ENCODE measurements at places on chromosomes 12 and 14.

- DNase-seq, result no peak
Observed at GRCh38 chr12:63782466-63782865, 2.8 kb downstream of the RXYLT1 start.

GRCh38 chr12:15634010-15634683 lies 155.0 kb downstream of the EPS8 start:
- no peak for DNase-seq

GRCh38 chr14:71995741-71996140 lies 63.5 kb downstream of the RGS6 start:
- DNase-seq, result no peak

DNA sequence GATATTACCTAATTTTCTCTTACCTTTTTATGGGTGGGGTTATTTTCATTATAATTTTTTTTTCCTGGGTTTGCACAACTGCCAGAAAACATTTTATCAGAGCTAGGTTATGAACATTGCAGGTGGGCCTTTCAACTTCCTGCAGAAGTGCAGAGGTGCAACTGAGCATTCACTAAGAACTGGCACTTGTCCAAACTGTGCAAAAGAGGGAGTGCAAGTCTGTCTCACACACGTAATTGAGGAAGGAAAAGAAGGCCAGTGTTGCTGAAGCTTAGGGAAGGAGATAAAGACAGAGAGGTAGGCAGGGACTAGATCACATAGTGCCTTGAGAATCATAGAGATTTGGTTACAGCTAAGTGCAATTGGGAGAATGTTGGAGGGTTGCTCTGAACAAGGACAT lies 14.1 kb upstream of the AMN1 start:
- DNase-seq, result no peak

DNA sequence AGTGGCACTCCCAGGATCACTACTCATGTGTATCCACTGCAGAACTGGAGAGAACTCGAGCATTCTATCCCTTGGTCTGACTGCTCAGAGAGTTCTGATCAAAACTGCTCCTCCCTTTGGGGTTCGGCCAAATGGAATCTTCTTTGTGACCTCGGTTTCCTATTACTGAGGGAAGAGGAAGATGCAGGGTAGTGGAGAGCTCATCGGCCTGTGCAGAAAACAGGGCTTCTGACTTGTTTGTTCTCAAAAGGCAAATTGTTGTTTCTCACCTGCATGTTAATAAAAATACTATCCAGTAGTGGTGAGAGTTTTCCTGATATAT lies 17.1 kb upstream of the AKAP6 start:
- no peak for DNase-seq

DNA sequence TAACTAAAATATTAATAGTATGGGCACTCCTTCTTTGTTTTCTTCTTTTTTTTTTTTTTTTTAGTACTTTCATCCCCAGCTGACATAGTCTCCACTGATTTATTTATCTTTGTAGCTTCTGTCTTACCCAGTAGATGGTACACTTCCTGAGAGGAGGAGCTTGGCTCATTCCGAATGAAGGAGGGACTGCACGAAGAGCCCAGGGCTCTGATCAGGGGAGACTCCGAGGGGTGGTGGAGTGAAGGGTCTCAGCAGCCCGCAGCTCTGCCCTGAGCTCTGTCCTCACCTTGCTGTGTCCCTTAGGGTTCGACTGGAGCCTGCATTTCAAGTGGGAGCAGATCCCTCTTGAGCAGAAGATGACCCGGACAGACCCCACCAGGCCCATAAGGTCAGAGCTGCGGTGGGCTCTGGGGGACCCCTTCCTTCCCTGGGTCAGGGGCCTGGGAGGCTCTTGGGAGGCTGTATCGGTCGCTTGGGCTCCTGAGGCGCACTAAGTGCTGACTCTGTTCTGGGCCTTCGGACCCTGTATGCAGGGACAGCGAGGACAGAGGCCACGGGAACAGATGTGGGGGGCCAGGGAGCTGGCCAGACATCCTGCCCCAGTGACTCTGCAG lies 65.2 kb downstream of the ERH start:
- no peak for DNase-seq

DNA sequence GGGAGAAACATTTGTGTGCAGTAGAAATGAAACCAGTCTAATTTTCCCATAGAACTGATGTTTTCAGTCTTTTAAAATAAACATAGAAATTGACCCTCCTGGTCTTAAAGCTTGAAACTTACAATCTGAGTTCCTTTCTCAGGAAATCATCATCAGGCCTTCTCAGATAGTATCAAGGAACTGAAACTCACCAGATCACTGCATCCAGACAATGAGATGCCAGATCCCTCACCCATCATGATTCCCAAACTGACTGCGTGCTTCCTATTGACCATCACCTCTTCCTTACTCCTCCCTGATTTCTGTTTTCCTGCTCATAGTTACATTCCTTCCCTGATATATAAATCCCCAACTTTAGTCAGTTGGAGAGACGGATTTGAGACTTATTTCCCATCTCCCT lies 195.0 kb upstream of the AMIGO2 start:
- no peak for DNase-seq

DNA sequence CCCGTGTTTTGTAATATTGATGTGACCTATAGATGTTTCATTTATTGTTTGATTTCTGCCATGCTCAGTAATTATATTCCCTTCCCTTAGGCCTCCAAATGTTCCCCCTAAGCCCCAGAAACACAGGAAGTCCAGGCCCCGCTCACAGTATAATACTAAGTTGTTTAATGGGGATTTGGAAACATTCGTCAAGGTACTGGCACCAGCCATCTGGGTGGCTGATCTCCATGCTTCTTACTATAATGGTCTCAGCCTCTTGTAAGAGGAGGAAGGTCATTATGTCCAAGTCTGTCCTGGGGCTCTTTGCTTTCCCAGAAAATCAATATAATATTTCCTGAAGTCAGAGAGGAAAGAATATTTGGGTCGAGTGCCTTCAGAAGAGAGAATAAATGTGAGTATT lies 130.9 kb downstream of the KICS2 start:
- DNase-seq, result no peak

DNA sequence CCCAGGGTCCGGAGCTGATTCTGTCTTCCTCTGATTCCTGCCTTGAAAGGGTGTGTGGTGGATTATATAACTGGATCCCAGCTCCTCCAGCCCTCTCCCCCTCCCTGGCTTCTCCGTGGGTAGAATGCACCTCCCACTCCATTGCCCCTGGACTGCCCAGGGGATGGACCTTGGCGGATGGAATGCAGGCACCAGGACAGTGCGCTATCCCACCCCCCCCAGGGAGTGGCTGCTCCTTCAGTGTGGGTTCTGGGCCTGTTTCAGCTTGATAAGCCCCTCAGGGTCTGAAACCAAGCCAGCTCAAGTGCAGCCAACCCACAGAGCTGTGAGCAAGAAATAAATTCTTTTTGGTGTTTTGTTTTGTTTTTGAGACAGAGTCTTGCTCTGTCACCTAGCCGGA lies 112.4 kb upstream of the TMEM132D start:
- no peak for DNase-seq

DNA sequence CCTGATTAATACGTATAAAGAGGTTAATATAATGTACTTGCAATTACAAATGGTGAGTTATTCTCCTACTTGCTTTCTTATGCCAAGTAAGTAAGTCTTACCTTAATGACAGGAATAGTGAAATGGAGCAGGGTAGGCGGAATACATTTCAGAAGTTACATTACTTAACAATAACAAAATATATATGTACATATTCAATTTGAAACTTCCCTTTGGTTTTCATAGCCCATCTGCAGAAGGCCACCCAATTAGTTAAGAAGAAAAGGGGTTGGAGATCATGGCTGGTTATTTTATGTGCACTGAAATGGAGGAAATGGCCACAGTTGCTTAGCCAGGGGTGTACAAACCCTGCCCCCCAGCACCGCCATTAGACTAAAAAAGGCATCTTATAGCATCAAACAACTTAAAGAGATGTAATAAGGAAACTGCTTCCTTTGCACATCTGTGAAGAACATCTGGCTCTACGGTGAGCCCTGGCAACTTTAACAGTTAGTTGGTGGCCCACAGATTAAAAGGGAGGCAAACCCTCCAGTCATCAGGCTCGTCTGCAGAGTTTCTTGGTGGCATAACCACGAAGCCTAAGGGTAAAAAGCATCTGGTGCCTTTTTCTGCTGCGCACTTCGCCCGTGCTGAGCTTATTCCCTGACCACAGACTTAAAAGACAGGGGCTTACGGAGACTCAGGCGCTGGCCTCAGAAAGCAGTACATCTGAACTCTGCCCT lies 38.8 kb upstream of the DACT1 start:
- no peak for DNase-seq

- no peak for DNase-seq
Observed at GRCh38 chr14:90547968-90548367, 151.1 kb downstream of the CALM1 start.

- DNase-seq, result no peak
Observed at GRCh38 chr12:78759367-78759766, 105.2 kb upstream of the SYT1 start.

DNA sequence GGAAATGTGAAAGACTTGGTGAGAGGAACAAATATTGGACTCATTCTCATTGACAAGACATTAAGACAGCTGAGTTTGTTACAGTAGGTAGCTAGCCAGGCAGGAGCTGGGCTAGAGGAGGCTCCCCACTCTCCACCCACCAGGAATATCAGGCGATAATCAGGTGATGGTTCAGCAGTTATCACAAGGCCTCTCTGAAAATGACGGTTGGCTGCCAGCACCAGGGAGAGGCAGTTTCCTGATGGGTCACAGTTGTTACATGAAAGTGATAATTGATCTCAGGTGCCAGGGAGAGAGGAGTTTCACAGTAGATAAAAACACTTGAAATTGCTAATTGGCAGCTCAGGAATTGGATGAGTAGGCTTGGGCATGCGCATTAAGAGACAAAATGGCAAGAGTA lies 116.5 kb downstream of the TMTC2 start:
- no peak for DNase-seq

- no peak for DNase-seq
Observed at GRCh38 chr14:25406818-25407217, 356.9 kb upstream of the STXBP6 start.

- DNase-seq, result no peak
Observed at GRCh38 chr12:91230841-91231240, 48.2 kb upstream of the DCN start.

DNA sequence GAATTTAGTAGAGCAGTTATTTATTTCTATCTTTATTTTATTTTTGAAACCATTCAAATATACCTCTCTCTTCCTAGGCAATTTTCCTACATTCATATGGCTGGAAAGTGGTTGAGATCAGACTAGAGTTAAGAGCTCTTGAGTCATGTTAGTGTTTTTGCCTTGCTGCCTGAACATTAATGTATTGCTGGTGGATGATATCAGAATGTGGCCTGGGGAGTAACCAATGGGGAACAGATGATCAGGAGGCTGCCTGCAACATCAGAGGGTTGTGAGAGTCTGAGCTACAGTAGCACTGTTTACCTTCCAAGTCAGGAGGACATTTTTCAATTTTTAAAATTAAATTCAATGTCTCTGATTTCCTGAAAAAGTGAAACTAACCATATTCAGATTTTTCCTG lies 166.3 kb upstream of the TRHDE start:
- no peak for DNase-seq

GRCh38 chr14:81005540-81006228 lies 50.3 kb downstream of the TSHR start:
- DNase-seq, result no peak

DNA sequence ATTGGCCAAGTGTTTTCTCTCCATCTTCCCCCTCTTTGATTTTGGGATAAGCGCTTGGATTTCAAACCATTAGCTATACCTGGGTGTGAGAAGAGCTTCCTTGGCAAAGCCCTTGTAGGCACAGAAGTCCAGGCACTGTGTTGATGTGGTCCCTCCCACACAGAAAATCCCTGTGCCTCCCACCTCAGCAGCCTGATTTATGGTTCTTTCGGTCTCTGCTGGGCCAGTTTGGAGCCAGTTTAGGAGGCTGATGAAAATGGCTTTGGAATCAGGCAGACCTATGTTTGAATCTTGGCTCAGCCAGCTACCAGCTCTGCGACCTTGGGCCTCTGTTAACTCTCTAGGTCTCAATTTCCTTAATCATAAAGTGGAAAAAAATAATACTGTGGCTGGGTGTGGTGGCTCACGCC lies 9.6 kb upstream of the IFT81 start:
- DNase-seq, result no peak

GRCh38 chr12:89179983-89180382 lies 172.3 kb downstream of the DUSP6 start:
- DNase-seq, result no peak

DNA sequence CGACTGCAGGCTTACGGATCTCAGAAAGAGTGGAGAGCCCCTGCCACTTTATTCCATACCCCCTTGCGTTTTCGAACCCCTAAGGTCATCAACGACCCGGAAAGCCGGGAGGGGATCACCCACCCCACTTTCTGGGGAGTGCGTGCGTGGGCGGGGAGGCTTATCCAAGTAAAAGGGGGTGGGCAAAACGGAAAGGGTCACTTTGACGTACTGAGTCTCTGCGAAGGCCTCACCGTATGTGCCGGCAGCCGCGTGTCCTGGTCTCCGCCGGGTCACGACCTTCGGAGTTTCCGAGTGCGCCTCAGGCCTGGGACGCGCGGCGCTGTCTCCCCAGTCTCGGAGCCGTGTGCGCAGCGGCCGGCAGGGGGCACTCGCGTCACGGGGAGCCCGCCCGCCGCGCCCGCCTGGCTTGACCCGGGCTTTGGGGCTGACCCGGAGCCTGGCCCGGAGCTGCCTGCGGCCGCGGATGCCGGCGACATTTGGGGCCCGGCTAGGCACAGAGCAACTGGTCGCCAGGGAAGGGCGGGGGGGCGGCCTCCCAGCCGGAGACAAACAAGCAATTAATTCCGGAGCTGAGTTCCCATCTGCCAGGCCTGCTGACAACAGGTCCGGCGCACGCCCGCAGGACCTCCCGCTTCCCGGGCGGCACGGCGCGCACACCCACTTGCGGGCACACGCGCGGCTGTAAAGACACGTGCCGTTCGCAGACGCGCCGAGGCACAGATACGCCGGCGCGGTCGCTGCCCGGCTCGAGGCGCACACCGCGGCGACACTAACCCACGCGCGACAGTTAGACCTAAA lies 890 bp upstream of the KIF26A start:
- peak; percentile 74 for DNase-seq

DNA sequence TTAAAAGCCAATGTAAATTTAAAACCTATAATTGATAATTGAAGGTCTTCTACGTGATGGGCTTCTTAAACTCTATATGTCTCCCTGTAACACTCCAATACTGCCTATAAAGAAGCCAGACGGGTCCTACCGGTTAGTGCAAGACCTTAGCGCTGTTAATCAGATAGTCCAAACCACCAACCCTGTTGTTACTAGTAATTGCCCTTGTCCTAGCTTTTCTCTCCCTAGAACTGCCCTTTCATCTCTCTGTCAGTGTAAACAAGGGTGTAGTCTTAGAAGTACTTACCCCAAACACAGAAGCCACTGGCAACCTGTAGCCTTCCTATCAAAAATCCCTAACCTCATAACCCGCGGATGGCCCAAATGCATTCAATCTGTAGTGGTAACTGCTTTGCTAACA lies 243.0 kb upstream of the DIO3 start:
- no peak for DNase-seq

GRCh38 chr14:87935886-87936285 lies 57.1 kb downstream of the GALC start:
- no peak for DNase-seq

DNA sequence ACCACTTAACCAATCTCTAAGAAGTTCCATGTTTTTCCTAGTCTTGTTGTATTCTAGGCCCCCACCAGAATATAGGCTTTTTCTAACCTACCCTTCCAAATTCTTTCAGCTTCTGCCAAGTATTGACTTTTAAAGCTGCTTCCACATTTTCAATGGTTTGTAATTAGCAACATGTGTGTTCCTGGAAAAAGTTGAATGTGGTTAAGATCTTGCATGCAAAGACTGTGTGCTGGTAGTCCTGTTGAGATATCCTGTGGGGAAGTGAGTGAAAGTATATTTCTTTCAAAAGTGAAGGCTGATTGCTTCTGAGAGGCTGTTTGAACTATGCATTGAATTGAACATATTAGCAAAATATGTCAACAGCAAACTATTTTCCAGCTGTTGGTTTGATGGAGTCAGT lies 646 bp upstream of the OR6C4 start:
- no peak for DNase-seq
